Aorta (tissue), 5 donors: ENCODE measurements at places on chromosomes 7 and 10. TPM values are rescaled to one million over a fixed set of nuclear protein-coding genes. Genes with fewer than 3 reads are reported as not detected.

DNA sequence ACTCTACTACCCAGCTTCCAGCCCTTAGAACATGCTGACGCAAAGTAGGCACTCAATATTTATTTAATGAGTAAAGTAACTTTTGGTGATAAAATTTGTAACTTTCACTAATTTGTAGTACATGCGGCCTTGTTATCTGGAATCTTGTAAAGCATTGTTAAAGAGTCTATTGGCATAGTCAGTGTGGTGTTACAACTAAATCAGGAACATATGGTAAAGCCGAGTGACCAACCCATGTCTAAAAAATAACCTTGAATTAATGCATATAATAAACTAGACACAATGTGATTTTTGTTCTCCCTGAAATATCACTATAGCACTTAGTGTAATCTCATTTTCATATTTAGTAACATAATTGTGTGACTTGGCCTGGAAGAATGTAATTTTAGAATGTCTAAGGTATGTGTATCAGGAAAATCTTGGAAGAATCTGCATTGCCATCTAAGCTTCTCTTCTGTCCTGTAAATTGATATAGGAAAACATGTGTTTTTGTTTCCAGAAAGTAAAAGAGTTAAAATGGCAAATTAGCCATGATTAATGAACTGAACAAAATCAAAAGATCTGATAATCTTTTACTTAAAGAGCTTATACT lies 256.7 kb upstream of the GNAI1 start:
- no peak overlapping the region for H3K27ac ChIP-seq
- DNase-seq: no peak
- no peaks in the 10 kb centered on the region for H3K4me1 ChIP-seq
- H3K4me3 ChIP-seq: no peak overlapping the region

GRCh38 chr7:90530263-90530662 lies 60.8 kb downstream of the PTTG1IP2 start:
- no peaks in the 10 kb centered on the region for H3K27me3 ChIP-seq
- no peak for DNase-seq
- H3K4me1 ChIP-seq: no peaks in the 10 kb centered on the region
- peaks cover 2% of the 10 kb centered on the region for H3K36me3 ChIP-seq
- no peak overlapping the region for H3K4me3 ChIP-seq
- H3K27ac ChIP-seq: no peak overlapping the region

Gene ASAH2
- 2.3 TPM for total RNA-seq

Gene PHYHIPL
- 0.19 TPM for total RNA-seq

DNA sequence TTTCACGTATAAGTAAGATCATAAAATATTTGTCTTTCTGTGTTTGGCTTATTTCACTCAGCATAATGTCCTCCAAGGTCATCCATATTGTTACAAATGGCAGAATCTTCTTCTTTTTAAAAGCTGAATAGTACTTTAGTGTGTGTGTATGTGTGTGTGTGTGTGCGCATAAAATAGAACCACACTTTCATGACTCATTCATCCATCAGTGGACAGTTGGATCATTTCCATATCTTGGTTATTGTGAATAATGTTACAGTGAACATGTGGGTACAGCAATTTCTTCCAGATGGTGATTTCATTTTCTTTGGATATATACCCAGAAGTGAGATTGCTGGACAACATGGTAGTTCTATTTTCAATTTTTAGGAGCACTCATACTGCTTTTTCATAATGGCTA lies 622.4 kb downstream of the NRG3 start:
- no peaks in the 10 kb centered on the region for H3K4me1 ChIP-seq
- DNase-seq: no peak
- H3K27ac ChIP-seq: no peak overlapping the region
- H3K4me3 ChIP-seq: no peak overlapping the region

Gene HMX3
- total RNA-seq: not detected

Gene PRSS1
- 5.6 TPM for total RNA-seq

Gene CFAP70
- 2.4 TPM for total RNA-seq

DNA sequence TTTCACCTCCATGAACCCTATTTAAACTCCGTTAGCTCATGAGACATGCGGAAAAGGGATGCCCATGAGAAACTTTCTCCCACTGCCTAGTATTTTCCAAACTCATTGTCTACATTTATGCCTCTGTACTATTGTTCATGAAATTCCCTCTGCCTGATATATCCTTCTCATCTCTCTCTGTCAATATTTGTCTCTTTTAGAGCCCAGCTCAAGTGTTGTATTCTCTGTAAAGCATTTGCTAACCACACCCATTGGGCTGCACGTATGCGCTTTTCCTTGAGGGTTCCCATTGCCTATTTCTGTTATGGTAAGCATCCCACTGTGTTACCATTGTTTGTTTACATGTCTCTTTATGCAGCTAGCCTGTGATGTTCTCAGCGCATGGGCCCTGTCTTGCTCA lies 211.4 kb downstream of the MDFIC start:
- H3K27ac ChIP-seq: no peak overlapping the region
- no peak for DNase-seq
- no peaks in the 10 kb centered on the region for H3K36me3 ChIP-seq

GRCh38 chr10:116286626-116287200 lies 13.7 kb upstream of the GFRA1 start:
- H3K27ac ChIP-seq: no peak overlapping the region
- H3K4me1 ChIP-seq: no peaks in the 10 kb centered on the region
- DNase-seq: no peak
- H3K36me3 ChIP-seq: no peaks in the 10 kb centered on the region

GRCh38 chr7:3955026-3955425 lies 654.0 kb downstream of the SDK1 start:
- no peaks in the 10 kb centered on the region for H3K4me1 ChIP-seq
- H3K4me3 ChIP-seq: no peak overlapping the region
- H3K36me3 ChIP-seq: no peaks in the 10 kb centered on the region
- H3K27me3 ChIP-seq: no peaks in the 10 kb centered on the region

- peaks cover 3% of the 10 kb centered on the region for H3K4me1 ChIP-seq
- DNase-seq: no peak
- no peaks in the 10 kb centered on the region for H3K27me3 ChIP-seq
- no peak overlapping the region for H3K27ac ChIP-seq
These were observed 229.5 kb downstream of the BICC1 start for GRCh38 chr10:58742141-58742540.

DNA sequence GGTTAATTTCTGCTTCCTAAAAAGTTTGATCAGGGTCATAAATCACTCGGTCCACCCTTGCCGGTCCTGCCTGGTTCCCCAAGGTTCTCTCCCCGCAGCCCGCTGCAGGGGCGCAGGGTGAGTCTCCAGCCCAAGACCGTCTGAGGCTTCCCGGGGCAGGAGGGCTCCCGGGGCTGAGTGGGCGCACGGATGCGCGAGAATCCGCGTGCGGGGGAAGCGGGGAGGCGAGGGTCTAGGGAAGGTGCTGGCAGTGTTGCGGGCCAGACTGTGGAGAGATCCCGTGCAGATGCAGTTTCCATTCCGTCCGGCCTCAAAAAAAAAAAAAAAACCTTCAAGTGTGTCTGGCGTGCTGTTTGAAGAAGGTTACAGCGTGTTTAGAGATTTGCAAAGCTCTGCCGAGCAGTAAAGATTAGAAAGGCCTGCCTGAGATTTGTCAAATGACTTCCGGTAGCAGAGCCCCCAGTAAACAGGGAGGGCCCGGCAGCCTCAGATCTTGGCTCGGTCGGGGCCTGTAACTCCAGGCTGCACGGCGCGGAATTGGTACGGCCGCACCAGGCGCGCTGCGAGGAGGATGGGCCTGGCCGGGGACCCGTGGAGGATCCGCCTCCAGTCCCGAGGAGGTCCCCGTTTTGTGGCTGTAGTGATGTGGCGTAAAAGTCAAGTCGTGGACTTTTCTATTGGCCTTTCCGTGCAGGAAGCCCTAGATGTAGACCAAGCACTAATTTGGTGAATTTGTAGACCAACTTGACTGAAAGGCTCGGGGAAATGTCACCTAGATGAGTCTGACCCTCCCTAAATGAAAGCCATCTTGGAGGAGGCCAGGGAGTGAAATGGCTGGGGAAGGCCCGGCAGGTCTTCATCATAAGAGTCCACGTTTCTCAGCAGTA lies 293.2 kb upstream of the NFE2L3 start:
- H3K4me1 ChIP-seq: no peaks in the 10 kb centered on the region
- H3K27ac ChIP-seq: no peak overlapping the region
- H3K27me3 ChIP-seq: peaks cover 4% of the 10 kb centered on the region
- no peak for DNase-seq
- H3K4me3 ChIP-seq: no peak overlapping the region
- no peaks in the 10 kb centered on the region for H3K36me3 ChIP-seq

Gene NPFFR1
- 0.03 TPM for total RNA-seq

GRCh38 chr10:92829042-92829785 lies 19.1 kb upstream of the EXOC6 start:
- H3K4me1 ChIP-seq: no peaks in the 10 kb centered on the region
- no peaks in the 10 kb centered on the region for H3K27me3 ChIP-seq
- H3K36me3 ChIP-seq: no peaks in the 10 kb centered on the region
- H3K4me3 ChIP-seq: no peak overlapping the region

DNA sequence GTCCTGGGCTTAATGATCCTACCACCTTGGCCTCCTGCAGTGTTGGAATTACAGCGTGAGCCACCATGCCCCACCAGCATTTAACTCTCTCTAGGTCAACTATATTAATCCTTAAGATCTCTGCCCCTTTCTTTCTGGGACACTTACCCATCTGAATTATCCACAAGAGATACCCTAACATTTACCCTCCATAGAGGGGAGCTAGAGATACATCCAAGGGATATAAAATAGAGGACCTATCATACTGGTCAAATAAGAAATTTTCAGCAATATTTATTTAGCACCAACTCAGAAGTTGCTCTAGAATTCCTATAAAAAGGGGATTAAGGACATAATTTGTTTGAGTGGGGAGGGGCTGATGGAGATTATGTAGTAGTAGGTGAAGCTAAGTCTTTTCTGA lies 96.5 kb downstream of the OTUD1 start:
- H3K4me3 ChIP-seq: no peak overlapping the region
- DNase-seq: no peak
- H3K36me3 ChIP-seq: no peaks in the 10 kb centered on the region
- H3K4me1 ChIP-seq: no peaks in the 10 kb centered on the region

Gene DOCK1
- 64.6 TPM for total RNA-seq

- no peaks in the 10 kb centered on the region for H3K27me3 ChIP-seq
- H3K27ac ChIP-seq: no peak overlapping the region
- H3K36me3 ChIP-seq: peaks cover 3% of the 10 kb centered on the region
- H3K4me3 ChIP-seq: no peak overlapping the region
- DNase-seq: peak; percentile 58
These were observed 58.5 kb downstream of the MICU1 start for GRCh38 chr10:72567421-72567820.

Gene SLC26A5
- total RNA-seq: 0.57 TPM

- no peaks in the 10 kb centered on the region for H3K4me1 ChIP-seq
- no peaks in the 10 kb centered on the region for H3K27me3 ChIP-seq
- H3K27ac ChIP-seq: no peak overlapping the region
- H3K36me3 ChIP-seq: no peaks in the 10 kb centered on the region
- H3K4me3 ChIP-seq: no peak overlapping the region
These were observed 164.7 kb downstream of the ZMYND11 start for GRCh38 chr10:299969-300368.

Gene PPP1R3C
- 152 TPM for total RNA-seq

GRCh38 chr10:208616-209015 lies 73.4 kb downstream of the ZMYND11 start:
- H3K27ac ChIP-seq: no peak overlapping the region
- H3K4me1 ChIP-seq: no peaks in the 10 kb centered on the region
- H3K4me3 ChIP-seq: no peak overlapping the region
- no peak for DNase-seq
- H3K27me3 ChIP-seq: no peaks in the 10 kb centered on the region

- H3K27ac ChIP-seq: peak overlapping the region; percentile 22
- no peaks in the 10 kb centered on the region for H3K4me1 ChIP-seq
- no peak overlapping the region for H3K4me3 ChIP-seq
- H3K36me3 ChIP-seq: no peaks in the 10 kb centered on the region
- no peaks in the 10 kb centered on the region for H3K27me3 ChIP-seq
- DNase-seq: no peak
These were observed 102.3 kb downstream of the DYNC1I1 start for GRCh38 chr7:95874541-95875265.

GRCh38 chr7:2665359-2665791 lies 22.6 kb upstream of the AMZ1 start:
- H3K27ac ChIP-seq: no peak overlapping the region
- no peaks in the 10 kb centered on the region for H3K27me3 ChIP-seq
- no peaks in the 10 kb centered on the region for H3K36me3 ChIP-seq
- no peak overlapping the region for H3K4me3 ChIP-seq
- no peak for DNase-seq
- no peaks in the 10 kb centered on the region for H3K4me1 ChIP-seq

Gene PTN
- 6.4 TPM for total RNA-seq

DNA sequence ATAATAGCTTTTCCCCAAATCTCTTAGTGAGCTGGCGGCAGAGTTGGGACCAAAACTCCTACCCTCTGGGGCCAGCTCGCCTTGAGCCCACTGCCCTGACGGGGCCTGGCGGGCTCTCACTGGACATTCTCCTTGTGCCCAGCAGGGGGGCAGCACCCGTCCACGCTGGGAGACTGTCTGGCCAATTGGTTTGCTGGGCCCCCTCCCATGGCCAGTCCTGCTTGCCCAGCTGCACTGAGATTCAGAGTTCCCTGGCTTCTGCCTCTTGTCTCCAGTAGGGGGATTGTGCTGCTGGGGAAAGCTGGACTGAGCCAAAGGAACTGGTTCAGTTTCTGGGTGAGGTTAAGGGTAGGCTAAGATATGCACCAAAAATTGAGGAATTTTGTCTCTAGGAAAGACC lies 59.8 kb downstream of the RAMP3 start:
- no peaks in the 10 kb centered on the region for H3K4me1 ChIP-seq
- no peaks in the 10 kb centered on the region for H3K27me3 ChIP-seq
- H3K27ac ChIP-seq: no peak overlapping the region
- H3K36me3 ChIP-seq: no peaks in the 10 kb centered on the region

Gene MEIG1
- not detected for total RNA-seq

- DNase-seq: no peak
- H3K36me3 ChIP-seq: no peaks in the 10 kb centered on the region
- H3K27me3 ChIP-seq: no peaks in the 10 kb centered on the region
- H3K27ac ChIP-seq: no peak overlapping the region
These were observed 70.3 kb upstream of the RSU1 start for GRCh38 chr10:16887565-16887964.

Gene TSPAN12
- 14.3 TPM for total RNA-seq

GRCh38 chr7:128863433-128863989 lies 855 bp downstream of the ATP6V1F start:
- H3K27ac ChIP-seq: no peak overlapping the region
- no peaks in the 10 kb centered on the region for H3K4me1 ChIP-seq
- DNase-seq: no peak
- no peaks in the 10 kb centered on the region for H3K27me3 ChIP-seq
- peak overlapping the region; percentile 27 for H3K4me3 ChIP-seq
- H3K36me3 ChIP-seq: no peaks in the 10 kb centered on the region

GRCh38 chr7:41010418-41010817 lies 692.5 kb downstream of the INHBA start:
- H3K27me3 ChIP-seq: no peaks in the 10 kb centered on the region
- H3K27ac ChIP-seq: no peak overlapping the region
- no peak overlapping the region for H3K4me3 ChIP-seq
- no peaks in the 10 kb centered on the region for H3K36me3 ChIP-seq

DNA sequence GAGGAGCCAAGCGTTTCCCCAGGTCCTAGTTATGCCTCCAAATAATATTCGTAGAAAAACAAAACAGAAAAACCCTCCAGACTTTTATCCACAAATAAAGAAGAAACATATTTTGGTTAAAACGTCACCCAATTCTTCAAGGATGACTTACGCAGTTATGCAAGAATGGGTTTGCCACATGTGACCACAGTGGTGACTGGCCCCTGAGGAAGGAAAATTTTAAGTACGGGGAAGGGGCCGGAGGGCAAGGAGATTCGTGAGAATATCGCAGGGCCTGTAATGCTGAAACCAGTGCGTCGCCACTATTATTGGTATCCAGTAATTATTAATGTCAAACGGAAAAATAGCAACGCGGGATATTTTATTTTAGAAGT lies 537 bp upstream of the MRPS24 start:
- no peak for DNase-seq
- peak overlapping the region; percentile 89 for H3K4me3 ChIP-seq
- H3K27me3 ChIP-seq: no peaks in the 10 kb centered on the region
- H3K4me1 ChIP-seq: no peaks in the 10 kb centered on the region
- peak overlapping the region; percentile 76 for H3K27ac ChIP-seq
- H3K36me3 ChIP-seq: peaks cover 4% of the 10 kb centered on the region

Gene RASA4
- 133 TPM for total RNA-seq

Gene LRRD1
- not detected for total RNA-seq

Gene TTYH3
- 58.9 TPM for total RNA-seq
